ENCODE measurements at places on chromosomes 12 and 14.

GRCh38 chr12:111785651-111786050, 18.9 kb downstream of the ALDH2 start:
- DNase-seq: no peak
- no peaks in the 10 kb centered on the region for H3K36me3 ChIP-seq
- no peaks in the 10 kb centered on the region for H3K4me1 ChIP-seq
- H3K27ac ChIP-seq: no peak overlapping the region

- DNase-seq: no peak
- no peaks in the 10 kb centered on the region for H3K27me3 ChIP-seq
- H3K36me3 ChIP-seq: peaks cover 3% of the 10 kb centered on the region
- H3K4me3 ChIP-seq: no peak overlapping the region
- H3K27ac ChIP-seq: no peak overlapping the region
Measured at GRCh38 chr14:51058382-51058781, 36.5 kb downstream of the TRIM9 start.

DNA sequence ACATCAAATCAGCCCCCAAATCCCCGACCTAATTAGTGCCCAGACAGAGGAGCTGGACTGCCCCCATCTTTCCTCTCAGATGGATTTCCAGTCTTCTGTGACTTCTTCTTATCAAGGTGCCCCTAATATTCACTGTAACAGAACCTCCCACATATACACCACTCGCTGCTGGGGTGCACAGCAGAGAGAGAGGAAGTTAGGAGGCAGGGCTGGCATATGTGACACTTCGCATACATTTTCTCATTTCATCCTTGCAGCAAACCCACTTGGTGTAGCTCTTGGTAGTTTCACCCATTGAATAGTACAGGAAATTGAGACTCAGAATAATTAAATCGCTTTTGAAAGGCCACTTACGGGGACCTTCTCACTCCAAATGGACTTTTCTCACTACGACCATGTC, 56.5 kb upstream of the CCND2 start:
- no peaks in the 10 kb centered on the region for H3K36me3 ChIP-seq
- no peak overlapping the region for H3K4me3 ChIP-seq
- no peaks in the 10 kb centered on the region for H3K27me3 ChIP-seq
- H3K4me1 ChIP-seq: peaks cover 58% of the 10 kb centered on the region

- no peaks in the 10 kb centered on the region for H3K27me3 ChIP-seq
- peak overlapping the region; percentile 4 for H3K27ac ChIP-seq
- peaks cover 25% of the 10 kb centered on the region for H3K4me1 ChIP-seq
- no peaks in the 10 kb centered on the region for H3K36me3 ChIP-seq
- peak; percentile 41 for DNase-seq
Measured at GRCh38 chr14:105363847-105364708, 34.3 kb upstream of the TEX22 start.

DNA sequence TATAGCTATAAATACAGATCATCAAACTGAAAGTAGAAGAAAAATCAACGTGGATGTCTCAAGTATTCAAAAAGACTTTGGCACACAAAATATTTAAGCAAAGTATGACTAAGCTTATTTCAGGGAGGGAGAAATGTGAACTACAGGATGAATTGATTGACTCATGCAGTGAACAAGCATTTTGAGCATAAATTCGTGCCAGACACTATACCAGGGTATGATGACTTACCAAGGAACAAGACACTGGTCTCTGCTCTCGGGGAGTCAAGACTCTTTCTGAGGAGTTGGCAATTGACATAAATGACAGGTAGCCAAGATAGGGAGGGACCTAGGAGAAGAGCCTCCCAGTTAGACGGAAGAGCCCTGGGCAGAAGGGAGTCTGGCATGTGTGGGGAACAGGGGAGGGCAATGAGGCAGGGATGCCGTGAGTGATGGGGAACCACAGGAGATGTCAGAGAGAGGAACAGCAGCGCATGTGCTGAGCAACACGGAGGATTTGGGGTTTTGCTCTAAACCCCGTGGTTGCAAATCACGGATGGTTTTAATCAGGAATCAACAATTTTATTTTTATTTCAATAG, 115.2 kb downstream of the TMEM132D start:
- H3K27me3 ChIP-seq: no peaks in the 10 kb centered on the region
- DNase-seq: no peak
- H3K36me3 ChIP-seq: no peaks in the 10 kb centered on the region
- no peaks in the 10 kb centered on the region for H3K4me1 ChIP-seq
- H3K4me3 ChIP-seq: no peak overlapping the region
- H3K27ac ChIP-seq: no peak overlapping the region

DNA sequence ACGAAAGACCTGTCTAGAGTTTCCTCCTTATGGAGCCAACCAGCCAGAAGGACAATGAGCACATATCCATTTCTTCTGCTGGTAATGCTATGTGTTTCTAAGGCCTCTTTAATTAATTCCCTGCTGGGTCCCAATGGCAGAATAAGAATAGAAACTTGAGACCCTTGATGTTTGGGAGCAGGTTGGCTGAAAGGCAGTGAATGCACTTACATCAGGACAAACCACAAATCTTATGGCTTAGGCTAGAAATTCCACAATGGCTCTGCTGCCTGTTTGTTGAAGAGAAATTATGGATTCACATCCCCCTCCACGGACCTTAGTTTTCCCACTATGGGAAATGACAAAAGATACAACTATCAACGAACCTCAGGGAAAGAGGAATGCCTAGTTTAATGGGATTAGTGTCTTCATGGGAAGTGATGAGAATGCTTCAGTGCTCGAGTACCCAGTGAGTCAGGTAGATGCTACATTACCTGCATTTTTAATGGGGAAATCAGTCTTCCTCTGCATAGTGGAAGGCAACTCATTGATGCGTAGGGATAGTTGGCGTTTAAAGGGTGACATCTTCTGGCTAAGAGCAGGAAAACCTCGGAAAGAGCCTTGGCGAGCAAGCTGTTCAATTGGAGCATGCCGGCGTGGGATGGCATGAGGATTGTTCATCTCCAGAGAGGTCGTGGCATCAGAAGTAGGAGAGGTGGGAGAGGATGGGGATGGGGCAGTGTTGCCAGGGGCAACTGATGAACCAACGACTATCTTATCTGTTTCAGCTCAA, 46.5 kb downstream of the PAPLN start:
- no peak overlapping the region for H3K4me3 ChIP-seq
- no peaks in the 10 kb centered on the region for H3K27me3 ChIP-seq
- H3K36me3 ChIP-seq: peaks cover 12% of the 10 kb centered on the region
- DNase-seq: no peak
- no peak overlapping the region for H3K27ac ChIP-seq

DNA sequence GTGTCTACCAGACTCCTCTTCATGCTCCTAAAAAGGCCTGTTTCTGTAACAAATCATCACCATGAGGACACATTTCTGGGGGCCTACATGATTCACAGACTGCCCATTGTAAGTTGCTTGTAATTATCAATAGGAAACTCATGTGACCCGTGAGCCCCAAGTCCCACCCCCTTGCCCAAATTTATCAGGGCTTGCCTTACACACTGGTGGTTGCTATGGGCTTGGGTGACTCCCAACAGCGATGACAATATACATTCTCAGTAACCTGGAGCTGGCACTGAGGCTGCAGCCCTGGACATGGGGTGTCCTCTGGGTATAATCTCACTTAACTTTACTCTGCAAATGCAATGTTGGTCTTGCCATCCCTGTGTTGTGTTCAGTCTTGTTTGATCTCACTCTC, 149.2 kb downstream of the NRXN3 start:
- H3K4me3 ChIP-seq: no peak overlapping the region
- no peaks in the 10 kb centered on the region for H3K36me3 ChIP-seq
- DNase-seq: no peak
- H3K27me3 ChIP-seq: peaks cover 20% of the 10 kb centered on the region
- H3K27ac ChIP-seq: no peak overlapping the region

- no peaks in the 10 kb centered on the region for H3K36me3 ChIP-seq
- H3K4me1 ChIP-seq: peaks cover 17% of the 10 kb centered on the region
- no peak overlapping the region for H3K4me3 ChIP-seq
- no peak for DNase-seq
- H3K27ac ChIP-seq: no peak overlapping the region
- no peaks in the 10 kb centered on the region for H3K27me3 ChIP-seq
Measured at GRCh38 chr14:96895658-96896271, 98.6 kb downstream of the VRK1 start.

- H3K4me3 ChIP-seq: no peak overlapping the region
- peak overlapping the region; percentile 50 for H3K27ac ChIP-seq
- no peaks in the 10 kb centered on the region for H3K27me3 ChIP-seq
- H3K4me1 ChIP-seq: peaks cover 78% of the 10 kb centered on the region
- H3K36me3 ChIP-seq: no peaks in the 10 kb centered on the region
Measured at GRCh38 chr14:102182190-102182589, 42.5 kb downstream of the WDR20 start.

- no peaks in the 10 kb centered on the region for H3K36me3 ChIP-seq
- no peak for DNase-seq
- no peak overlapping the region for H3K27ac ChIP-seq
- H3K27me3 ChIP-seq: no peaks in the 10 kb centered on the region
- peaks cover 11% of the 10 kb centered on the region for H3K4me1 ChIP-seq
Measured at GRCh38 chr14:69754487-69754886, 12.5 kb upstream of the SRSF5 start.

DNA sequence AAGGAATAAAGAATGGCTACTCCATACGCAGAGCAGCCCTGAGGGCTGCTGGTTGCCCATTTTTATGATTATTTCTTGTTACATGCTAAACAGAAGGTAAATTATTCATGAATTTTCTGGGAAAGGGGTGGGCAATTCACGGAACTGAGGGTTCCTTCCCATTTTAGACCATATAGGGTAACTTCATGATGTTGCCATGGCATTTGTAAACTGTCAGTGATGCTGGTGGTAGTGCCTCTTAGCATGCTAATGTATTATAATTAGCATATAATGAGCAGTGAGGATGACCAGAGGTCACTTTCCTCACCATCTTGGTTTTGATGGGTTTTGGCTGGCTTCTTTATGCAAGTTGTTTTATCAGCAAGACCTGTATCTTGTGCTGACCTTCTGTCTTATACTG, 273.0 kb downstream of the FUT8 start:
- H3K36me3 ChIP-seq: peaks cover 7% of the 10 kb centered on the region
- no peaks in the 10 kb centered on the region for H3K27me3 ChIP-seq
- peaks cover 7% of the 10 kb centered on the region for H3K4me1 ChIP-seq
- H3K27ac ChIP-seq: no peak overlapping the region
- DNase-seq: no peak

DNA sequence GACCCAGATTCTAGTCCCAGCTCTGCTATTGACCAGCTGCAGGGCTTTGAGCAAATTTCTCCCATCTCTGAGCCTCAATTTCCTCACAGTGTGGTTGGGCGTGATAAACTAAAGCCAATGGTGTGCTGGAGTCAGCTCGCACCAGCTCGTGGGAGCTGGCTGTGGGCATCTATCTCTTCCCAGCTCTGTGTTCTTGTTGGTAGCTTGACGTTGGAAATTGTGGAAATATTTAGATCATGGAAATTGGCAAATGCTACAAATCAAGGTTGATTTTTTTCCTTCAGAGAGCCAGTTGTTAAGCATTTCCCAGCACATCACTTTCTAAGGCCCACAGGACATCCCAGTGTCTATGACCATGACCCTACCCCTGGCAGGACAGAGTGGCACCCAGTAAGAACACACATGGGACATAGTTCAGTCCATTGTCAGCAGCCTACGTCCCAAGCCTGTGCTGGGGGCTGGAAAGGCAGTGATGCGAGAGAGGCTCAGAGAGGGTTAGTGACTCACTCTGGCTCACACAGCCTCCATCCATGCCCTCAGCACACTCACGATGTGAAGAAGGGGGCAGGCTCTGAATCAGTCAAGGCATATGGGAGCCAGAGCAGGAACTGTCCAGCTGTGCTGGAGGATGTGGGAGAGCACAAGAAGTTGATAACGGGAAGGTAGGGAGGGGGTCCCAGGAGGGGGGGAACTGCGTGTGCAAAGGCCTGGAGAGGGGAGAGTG, 77.6 kb downstream of the LGMN start:
- no peak overlapping the region for H3K4me3 ChIP-seq
- no peak overlapping the region for H3K27ac ChIP-seq
- DNase-seq: no peak
- H3K36me3 ChIP-seq: peaks cover 23% of the 10 kb centered on the region
- no peaks in the 10 kb centered on the region for H3K27me3 ChIP-seq
- H3K4me1 ChIP-seq: peaks cover 89% of the 10 kb centered on the region

GRCh38 chr14:91303091-91303923, 58.8 kb upstream of the GPR68 start:
- peaks cover 70% of the 10 kb centered on the region for H3K4me1 ChIP-seq
- peak overlapping the region; percentile 74 for H3K4me3 ChIP-seq
- H3K27ac ChIP-seq: peak overlapping the region; percentile 98
- peak; percentile 89 for DNase-seq
- H3K36me3 ChIP-seq: peaks cover 51% of the 10 kb centered on the region

GRCh38 chr14:67665868-67666267, 8.6 kb downstream of the VTI1B start:
- peaks cover 41% of the 10 kb centered on the region for H3K4me1 ChIP-seq
- no peaks in the 10 kb centered on the region for H3K27me3 ChIP-seq
- H3K27ac ChIP-seq: peak overlapping the region; percentile 87

- no peak overlapping the region for H3K4me3 ChIP-seq
- no peak for DNase-seq
- no peaks in the 10 kb centered on the region for H3K36me3 ChIP-seq
- no peak overlapping the region for H3K27ac ChIP-seq
- H3K27me3 ChIP-seq: no peaks in the 10 kb centered on the region
Measured at GRCh38 chr14:41957459-41957858, 350.8 kb downstream of the LRFN5 start.

- no peak overlapping the region for H3K27ac ChIP-seq
- no peak for DNase-seq
- no peak overlapping the region for H3K4me3 ChIP-seq
- H3K27me3 ChIP-seq: no peaks in the 10 kb centered on the region
- no peaks in the 10 kb centered on the region for H3K36me3 ChIP-seq
Measured at GRCh38 chr12:15541996-15542631, 219.8 kb downstream of the PTPRO start.

- no peaks in the 10 kb centered on the region for H3K36me3 ChIP-seq
- no peak overlapping the region for H3K27ac ChIP-seq
- H3K4me3 ChIP-seq: no peak overlapping the region
- no peaks in the 10 kb centered on the region for H3K4me1 ChIP-seq
- DNase-seq: no peak
Measured at GRCh38 chr14:103890821-103891666, 37.2 kb upstream of the TDRD9 start.

- no peaks in the 10 kb centered on the region for H3K36me3 ChIP-seq
- no peaks in the 10 kb centered on the region for H3K27me3 ChIP-seq
- no peak overlapping the region for H3K27ac ChIP-seq
Measured at GRCh38 chr12:24268663-24269186, 319.3 kb upstream of the SOX5 start.

- no peak overlapping the region for H3K4me3 ChIP-seq
- H3K4me1 ChIP-seq: no peaks in the 10 kb centered on the region
- no peak for DNase-seq
- H3K27me3 ChIP-seq: peaks cover 18% of the 10 kb centered on the region
- no peak overlapping the region for H3K27ac ChIP-seq
Measured at GRCh38 chr12:30965613-30965985, 39.1 kb downstream of the TSPAN11 start.

GRCh38 chr14:62125793-62126192, 363.6 kb downstream of the SNAPC1 start:
- no peak overlapping the region for H3K27ac ChIP-seq
- no peak overlapping the region for H3K4me3 ChIP-seq
- no peaks in the 10 kb centered on the region for H3K36me3 ChIP-seq

GRCh38 chr14:51792809-51793208, 67.6 kb upstream of the GNG2 start:
- peaks cover 15% of the 10 kb centered on the region for H3K27me3 ChIP-seq
- H3K27ac ChIP-seq: no peak overlapping the region
- H3K4me3 ChIP-seq: no peak overlapping the region
